Thymus (tissue), 14 donors: ENCODE measurements at places on chromosomes 3 and 15.

DNA sequence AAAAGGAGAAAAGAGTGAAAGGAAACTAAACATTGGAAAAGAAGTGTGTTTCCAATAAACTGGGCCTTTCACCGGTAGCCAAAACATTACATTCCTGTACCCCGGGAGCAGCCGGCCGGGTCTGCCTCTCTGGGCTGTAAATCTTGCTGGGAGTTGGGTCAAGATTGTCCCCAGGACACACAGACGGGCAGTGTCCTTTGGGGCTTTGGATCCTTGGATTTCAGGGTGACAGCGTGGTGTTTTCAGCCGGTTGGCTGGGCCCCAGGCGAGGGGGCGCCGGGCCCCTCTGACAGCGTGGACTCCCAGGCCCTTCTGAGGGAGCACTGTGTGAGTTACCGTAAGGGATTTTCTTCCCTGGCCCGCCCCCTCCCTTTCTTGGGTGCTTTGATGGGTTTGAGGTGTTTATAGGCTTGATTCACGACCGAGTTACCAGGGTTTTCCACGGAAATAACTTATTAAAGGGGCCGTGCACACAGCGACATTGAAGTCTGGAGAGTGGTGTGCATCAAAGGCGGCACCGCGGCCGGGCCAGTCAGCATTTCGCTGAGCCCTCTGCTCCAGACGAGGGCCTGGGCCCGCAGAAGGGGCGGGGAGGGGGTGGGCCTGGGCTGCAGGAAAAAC lies 27.4 kb downstream of the SMAD6 start:
- no peak for DNase-seq

- DNase-seq = no peak
Observed at GRCh38 chr15:88469321-88469720, 1.8 kb downstream of the MRPS11 start.

DNA sequence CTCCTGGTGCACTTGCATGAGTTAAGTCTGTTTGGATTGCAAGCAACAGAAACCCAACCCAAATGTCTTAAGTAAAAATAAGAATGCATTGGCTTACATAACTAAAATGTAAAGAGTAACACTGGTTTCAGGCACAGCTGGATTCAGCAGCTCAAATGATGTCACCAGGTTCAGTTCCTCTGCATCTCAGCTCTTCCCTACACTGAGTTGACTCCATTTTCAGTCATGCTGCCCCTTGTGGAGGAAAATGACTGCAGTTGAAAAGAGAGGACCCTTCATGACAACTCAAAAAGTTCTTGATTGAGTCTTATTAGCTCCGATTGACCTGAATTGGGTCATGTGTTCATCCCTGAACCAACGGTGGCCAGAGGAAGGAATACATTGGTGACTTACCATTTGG lies 138.5 kb upstream of the ABI3BP start:
- DNase-seq = no peak

DNA sequence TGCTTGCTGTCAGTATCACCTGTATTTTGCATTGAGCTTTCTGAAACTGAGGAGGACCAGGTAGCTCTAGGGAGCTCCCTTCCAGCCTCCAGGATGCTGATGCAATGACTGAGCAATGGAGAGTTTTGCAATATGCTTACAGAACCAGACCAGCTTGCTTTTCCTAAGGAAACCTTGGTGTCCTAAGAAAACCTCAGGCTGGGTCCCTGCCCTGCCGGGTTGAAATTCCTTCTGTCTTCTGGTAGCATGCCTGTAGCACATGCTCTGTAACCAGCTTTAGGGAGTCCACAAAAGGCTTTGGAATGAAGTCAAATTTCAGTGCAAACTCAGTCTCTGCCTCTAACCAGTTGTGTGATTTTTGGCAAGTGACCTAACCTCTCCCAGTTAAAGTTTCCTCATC lies 65.8 kb upstream of the GSK3B start:
- no peak for DNase-seq

GRCh38 chr3:149599236-149599635 lies 58.6 kb downstream of the WWTR1 start:
- DNase-seq = no peak

DNA sequence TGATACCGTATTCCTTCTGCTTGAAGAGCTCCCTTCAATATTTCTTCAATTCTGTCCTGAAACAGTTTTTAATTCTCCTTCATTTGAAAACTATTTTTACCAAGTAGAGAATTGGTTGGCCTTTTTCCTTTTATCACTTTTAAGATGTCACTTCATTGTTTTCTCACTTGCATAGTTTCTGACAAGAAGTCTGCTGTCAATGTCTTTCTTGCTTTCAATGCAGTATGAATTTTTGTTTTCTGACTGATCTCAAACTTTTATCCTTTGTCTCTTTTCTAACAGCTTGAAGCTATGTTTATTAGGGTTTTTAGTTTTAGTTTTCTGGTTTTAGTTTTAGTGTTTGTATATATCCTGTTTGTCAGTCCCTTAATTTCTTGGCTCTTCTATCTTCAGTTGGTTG lies 364.8 kb upstream of the TPRG1 start:
- DNase-seq = no peak

GRCh38 chr15:57505056-57505715 lies 86.5 kb upstream of the MYZAP start:
- DNase-seq = no peak

GRCh38 chr15:80026754-80027153 lies 32.7 kb upstream of the ZFAND6 start:
- no peak for DNase-seq

DNA sequence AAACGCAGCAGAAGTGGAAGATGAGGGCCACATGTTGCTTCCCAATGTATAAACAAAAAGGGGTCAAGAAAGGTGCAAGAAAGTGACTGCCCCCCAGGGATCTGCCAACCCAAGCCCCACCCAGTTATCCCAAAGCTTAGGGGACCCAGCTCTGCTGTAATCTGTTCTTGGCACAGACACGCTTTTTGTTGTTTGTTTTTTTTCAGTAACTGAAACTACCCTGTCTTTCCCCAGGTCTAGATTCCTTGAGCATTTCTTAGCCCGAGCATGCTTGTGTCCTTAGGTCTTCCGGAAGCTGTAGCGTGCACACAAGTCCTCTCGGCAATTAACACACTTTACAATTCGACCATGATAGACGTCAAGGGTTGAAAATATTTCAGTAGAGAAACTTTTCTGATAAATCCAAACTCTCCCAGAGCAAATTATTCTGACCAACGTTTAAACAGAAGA lies 8.5 kb upstream of the PPARG start:
- DNase-seq = no peak

DNA sequence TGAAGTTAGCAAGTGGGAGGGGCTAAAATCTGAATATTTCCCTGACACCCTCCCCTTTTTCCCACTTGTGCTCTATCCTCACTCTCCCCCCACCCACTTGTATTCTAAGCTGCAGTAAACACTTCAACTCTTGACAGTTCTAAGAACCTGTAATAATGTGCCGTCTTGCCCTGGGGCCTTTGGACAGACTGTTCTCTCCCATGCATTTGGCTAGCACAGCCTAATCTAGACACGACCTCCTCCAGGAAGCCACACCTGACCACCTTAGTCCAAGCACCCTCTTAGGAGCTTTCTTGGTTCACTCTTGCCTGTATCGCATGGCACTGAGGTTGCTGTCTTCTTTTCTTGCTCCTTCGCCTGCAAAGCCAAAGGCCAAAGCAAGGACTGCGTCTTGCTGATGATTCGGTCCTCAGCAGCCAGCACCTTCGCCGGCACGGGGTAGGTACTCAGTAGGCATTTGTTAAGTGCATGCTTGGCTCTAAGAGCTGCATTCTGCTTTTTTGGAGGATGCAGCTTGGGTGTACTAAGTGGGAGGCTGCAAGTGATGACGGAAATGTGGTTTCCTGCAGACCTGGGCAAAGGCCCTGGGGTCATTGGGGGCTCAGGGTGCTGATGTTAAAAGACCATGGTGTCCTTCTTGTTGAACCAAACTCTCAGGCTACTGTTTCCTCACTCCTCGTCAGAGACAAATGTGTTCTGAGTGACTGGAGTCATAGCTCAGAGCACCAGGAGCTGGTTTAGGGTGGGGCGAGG lies 2.0 kb upstream of the ZNF710 start:
- DNase-seq = no peak

DNA sequence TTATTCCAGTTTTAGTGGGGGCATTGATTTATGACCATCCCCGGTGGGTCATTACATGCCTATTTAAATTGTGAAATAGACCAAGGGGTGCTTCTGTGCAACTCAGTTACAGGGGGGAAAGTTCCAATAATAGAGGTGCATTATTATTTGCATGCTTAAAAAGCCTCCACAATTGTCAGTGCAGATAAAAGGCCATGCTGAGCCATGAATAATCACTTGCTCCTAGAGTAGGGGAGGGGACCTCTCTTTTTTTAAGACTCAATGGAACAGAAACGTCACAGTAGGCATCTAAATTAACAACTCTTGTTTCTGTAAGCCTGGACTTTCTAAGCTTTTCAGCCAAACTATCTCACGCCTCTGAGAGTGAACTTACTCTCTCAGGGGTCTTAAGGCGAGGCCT lies 66.5 kb upstream of the CMTM7 start:
- no peak for DNase-seq

DNA sequence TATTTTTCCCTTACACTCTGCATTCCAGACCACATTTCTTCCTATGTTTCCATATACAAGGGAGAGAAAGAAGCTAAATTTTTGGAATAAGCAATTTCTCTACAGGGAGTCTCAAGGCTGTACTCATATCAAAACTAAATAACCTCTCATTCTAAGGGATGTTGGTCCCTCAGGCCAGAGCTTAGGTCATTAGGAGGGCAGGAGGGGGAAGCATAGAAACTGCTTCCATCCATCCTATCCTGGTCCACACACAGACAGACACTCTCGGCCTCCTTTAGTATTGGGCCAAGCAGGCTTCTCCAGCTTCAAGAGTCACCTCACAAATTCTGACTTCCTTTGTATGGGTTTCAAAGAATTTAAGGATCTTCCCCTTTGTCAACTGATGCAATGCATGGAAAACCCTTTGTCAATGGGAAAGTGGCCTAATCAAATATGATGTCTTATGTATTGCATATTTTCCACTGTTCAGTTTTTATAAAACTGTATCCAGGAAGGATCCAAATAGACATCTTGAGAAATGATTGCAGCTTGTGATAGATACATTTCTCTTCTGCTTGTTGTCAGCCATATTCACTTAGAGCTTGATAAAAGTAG lies 140.7 kb upstream of the RARB start:
- DNase-seq = no peak

DNA sequence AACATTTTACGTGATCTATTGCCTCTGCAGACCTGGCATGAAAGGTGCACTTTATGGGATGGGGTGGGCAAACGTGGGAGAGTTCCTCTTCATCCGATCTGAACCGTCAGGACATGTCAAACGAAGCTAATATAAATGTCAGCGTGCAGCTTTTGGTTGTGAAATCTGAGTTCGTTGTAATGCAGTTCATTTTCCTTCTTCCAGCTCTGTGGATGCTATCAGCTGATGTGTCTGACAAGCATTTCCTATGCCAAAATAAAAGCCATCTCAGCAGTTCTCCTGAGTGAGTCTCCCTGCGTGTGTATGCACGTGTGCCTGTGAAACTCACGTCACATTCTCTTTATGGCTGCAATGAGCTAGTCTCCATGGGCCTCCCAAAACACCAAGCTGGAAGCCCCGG lies 512.3 kb downstream of the MCTP2 start:
- no peak for DNase-seq

GRCh38 chr3:191523148-191523547 lies 62.2 kb downstream of the PYDC2 start:
- no peak for DNase-seq

DNA sequence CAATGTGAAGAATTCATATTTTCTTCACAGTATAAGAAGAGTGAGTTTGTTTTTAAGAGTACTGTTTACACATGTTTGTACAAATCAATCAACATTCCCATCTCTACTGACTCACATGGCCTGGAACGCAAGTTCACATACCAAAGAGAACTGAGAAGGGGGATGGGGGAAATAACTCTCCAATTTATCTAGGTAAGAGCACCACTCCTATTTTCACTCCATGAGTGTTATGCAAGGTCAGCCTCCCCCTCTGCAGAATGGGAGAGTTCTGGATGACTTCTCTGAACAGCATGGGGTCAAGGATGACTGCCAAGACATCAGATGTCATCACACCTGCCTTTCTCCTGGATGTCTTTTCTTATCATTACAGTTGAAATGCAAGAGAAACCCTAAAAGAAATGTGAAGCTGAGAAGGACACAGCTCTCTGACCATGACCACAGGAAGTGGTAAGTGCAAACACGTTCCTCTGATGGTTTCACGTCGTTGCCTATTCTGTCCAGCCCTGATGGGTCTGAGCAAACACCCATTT lies 95.2 kb downstream of the SEMA6D start:
- no peak for DNase-seq

- DNase-seq = no peak
Observed at GRCh38 chr3:116449546-116450350, 4.5 kb upstream of the LSAMP start.
